Memory B cell (primary cell): ENCODE measurements at places on chromosomes 16 and 17.

DNA sequence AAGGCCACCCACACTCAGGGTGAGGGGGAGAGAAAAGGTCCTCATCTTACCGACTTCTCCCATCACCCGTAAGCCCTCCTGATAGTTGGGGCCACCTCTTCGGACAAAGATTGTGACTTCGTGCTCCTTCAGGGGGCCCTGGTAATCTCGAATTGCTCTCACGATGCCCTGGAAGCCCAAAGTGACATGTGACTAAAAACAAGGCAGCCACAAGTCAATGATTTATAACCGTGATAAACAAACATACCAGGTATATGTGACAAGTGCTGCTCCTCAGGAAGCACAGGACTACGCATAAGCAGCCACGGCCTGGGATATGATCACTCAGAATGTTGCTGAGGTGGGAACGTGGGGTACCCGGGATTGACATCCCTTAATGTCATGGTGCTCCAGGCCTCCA lies 17.1 kb downstream of the ACLY start:
- DNase-seq: no peak

- DNase-seq: no peak
Observed at GRCh38 chr17:79818026-79818758, 21.0 kb downstream of the CBX4 start.

DNA sequence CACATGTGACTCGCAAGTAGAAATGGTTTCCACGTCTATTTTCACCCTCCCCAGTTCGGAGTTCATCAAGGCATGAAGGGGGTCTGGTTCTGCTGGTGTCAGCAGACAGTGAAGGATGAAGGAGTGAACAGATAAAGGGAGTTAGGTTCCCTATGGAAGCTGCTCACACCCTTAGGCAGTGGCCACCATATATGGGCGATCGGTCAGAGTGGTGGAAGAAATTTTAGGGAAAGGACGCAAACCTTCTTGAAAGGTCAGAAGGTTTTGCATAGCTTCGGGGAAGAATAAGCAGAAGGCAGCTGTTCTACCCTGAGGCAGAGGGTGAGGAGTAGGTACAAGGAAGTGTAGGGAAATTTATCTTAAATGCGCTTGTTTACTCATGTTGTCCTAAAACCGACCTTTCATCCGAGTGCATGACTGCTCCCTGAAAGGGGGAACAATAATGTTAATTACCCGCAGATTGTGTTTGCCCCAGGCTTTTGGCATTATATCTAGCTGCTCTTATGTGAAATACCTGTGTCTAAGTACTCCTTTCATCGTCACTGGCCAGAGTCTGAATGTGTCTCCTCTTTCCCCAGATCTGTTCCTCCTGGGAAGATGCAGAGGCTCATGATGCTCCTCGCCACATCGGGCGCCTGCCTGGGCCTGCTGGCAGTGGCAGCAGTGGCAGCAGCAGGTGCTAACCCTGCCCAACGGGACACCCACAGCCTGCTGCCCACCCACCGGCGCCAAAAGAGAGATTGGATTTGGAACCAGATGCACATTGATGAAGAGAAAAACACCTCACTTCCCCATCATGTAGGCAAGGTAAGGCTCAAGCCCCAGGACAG lies 12.5 kb downstream of the CDH5 start:
- no peak for DNase-seq

DNA sequence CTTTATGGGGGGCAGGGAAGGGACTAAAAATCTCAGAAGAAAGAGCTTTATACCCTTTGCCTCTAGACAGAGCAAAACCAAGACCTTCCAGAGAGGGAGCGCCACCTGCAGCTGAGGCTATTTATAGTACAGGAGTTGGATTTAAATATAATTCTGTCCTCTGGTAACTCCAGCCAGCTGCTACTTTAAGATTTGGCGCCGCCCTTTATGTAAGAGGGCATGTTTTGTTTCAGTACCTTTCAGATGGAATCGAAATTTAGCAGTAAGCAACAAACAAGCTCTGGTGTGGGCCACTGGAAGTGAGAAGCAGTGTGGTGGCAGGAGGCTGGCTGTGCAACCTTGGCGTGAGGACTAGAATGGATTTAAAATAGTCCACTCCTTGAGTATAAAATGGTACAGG lies 5.2 kb upstream of the GUCY2D start:
- no peak for DNase-seq

DNA sequence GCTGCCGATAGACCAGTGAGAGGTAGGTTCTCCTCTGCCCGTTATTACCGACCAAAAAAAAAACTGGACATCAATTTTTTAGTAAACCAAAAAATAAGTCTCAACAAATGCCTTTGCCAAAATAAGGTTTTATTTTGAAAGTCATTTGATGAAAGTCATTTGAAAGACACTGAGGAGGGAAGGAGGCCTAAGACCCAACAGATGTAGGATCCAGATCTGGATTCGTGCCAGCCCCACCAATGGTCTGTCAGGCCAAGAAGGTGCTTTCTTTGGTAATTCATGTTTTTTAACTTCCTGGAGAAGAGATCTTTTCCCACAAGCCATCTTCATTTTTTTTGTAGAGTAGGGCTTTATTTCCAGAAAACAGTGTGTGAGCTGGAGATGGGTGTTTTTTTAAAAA lies 18.1 kb downstream of the NTAN1 start:
- no peak for DNase-seq

DNA sequence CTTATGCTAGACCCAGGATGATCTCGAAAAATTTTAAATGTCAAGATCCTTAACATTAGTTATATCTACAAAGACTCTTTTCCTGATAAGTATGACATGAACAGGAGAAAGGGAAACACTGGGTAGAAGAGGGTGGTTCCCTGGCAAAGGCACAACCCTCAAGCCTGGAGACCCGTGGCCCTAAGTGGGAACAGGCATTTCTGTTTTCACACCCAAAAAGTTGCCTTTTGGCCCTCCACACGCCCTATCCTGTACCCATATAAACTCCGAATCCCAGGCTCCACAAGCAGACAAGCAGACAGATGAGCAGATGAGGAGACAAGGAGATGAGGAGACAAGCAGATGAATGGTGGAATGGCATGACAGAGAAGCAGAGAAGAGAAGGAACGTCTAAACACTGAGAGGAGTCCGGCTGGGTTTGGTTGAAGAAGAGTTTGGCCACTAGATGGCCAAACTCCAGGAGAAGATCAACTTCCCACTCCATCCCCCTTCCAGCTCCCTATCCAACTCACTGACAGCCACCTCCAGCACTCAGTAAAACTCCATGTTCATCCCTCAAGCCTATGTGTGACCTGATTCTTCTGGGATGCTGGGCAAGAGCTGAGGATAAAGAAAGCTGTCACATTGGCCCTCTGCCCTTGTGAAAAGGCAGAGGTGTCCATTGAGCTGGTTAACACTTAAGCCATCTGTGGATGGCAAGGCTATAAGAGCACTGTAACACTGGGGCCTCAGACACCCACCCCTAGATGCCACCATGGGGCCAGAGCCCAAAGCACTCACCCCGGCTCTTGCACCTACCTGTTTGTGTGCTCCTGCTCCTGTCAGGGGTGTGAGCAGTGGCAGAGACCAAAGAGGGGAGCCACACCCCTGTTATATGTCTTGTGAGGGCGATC lies 139.6 kb upstream of the FAM20A start:
- DNase-seq: no peak

DNA sequence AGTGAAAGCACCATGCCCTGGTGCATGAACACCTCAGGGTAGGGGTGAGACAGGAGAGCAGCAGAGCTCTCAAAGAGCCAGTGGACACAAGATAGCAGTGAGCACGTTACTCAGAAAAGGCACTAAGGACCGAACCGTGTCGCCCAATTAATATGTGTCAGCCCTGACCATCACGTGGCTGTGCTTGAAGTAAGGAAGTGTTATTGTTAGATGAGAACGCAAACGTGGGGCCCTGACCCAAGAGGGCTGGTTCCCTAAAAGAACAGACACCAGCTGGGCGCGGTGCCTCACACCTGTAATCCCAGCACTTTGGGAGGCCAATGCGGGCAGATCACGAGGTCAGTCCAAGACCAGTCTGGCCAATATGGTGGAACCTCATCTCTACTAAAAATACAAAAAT lies 16.3 kb downstream of the AXIN1 start:
- DNase-seq: no peak

DNA sequence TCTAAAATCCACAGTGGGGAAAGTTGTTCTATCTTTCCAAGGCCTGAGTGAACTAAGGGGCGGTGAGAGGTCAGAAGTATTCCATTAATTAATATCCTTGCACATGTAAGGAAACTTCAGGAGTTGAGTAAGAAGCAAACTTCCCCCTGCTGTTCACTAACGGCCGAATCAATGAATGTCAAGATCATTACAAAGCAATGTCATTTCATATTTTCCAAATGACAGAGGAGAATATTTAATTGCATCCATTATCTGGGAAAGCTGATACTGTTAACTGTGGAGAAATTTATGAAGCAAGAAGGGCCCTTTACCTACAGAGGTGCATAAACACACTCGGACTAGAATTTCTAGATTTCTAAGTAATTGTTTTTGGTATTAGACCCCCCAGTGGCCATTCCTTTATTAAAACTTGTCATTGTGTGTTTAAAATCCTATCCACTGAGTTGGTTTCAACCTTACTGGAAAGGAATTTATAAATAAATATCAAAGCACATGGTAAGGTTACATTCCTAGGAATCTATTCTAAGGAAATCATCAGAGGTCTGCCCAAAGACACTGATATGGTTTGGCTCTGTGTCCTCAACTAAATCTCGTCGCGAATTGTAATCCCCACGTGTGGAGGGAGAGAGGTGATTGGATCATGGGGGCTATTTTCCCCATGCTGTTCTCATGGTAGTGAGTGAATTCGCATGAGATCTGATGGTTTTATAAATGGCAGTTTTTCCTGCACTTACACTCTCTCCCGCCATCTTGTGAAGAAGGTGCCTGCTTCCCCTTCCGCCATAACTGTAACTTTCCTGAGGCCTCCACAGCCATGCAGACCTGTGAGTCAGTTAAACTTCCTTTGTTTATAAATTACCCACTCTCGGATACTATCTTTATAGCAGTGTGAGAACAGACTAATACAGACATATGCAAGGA lies 20.4 kb upstream of the SMURF2 start:
- no peak for DNase-seq

- DNase-seq: no peak
Observed at GRCh38 chr17:35294756-35295155, 51.9 kb downstream of the SLFN5 start.

- no peak for DNase-seq
Observed at GRCh38 chr16:203246-203645, 23.0 kb downstream of the HBQ1 start.

DNA sequence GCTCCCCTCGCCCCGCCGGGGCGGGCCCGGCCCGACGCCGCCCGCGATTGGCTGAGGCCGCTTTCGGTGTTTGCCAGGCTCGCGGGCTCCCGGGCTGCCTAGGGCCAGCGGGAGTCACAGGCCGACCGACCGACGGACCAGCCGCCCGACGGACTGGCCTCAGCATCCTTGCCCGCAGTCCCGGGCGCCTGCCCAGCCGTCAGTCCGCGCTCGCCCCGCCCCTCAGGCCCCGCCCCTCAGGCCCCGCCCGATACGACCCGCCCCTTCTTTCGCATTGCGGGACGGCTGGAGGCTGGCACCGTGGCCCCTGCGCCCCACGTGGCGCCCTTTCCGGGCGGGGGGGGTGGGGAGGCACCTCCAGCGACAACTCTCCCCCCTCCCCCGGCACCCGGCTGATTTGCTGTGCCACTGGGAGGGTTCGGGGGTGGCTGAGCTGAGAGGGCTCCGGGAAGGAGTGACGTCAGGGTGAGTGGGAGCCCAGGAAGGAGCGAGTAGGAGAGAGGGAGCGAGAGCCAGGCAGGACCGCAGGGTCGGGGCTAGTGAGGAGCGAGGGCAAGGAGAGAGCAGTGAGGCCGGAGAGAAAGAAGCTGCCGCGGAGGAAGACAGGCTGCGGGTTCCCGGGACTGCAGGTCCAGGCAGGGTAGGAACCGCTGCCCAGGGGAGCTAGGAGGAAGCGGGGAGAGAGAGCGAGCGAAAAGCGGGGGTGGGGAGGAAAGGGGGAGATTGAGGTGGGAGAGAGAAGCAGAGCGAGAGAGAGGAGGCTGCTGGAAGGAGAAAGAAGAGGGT lies at the start of gene ASPHD1:
Gene ASPHD1, plus strand, starts transcription at position 387 of the 786 bp plus-strand sequence. CDS start 484 bp downstream, outside the sequence.
- peak; percentile 89 for DNase-seq
